ENCODE measurements at places on chromosomes 1 and 21. TPM values are rescaled to one million over a fixed set of nuclear protein-coding genes. Genes with fewer than 3 reads are reported as not detected.

The LYPD8 gene
- polyA plus RNA-seq: 6.6 TPM

The TEDDM1 gene
- not detected for polyA plus RNA-seq

The TMEM54 gene
- 7.1 TPM for polyA plus RNA-seq

The CYP4X1 gene
- polyA plus RNA-seq: 42.0 TPM

The IRF6 gene
- polyA plus RNA-seq: 45.5 TPM

Measured in Purkinje cell (primary cell).